Activated T-helper 17 cell treated with anti-CD3 and anti-CD28 coated beads, Interleukin-2, amount 50 U/mL, for 72 hours (primary cell): ENCODE measurements at places on chromosomes 5 and 9.

- ATAC-seq, result no peak
Observed at GRCh38 chr5:154103233-154103632, 64.5 kb downstream of the MFAP3 start.

- no peak for ATAC-seq
Observed at GRCh38 chr5:135657536-135658305, 78.9 kb upstream of the CXCL14 start.

DNA sequence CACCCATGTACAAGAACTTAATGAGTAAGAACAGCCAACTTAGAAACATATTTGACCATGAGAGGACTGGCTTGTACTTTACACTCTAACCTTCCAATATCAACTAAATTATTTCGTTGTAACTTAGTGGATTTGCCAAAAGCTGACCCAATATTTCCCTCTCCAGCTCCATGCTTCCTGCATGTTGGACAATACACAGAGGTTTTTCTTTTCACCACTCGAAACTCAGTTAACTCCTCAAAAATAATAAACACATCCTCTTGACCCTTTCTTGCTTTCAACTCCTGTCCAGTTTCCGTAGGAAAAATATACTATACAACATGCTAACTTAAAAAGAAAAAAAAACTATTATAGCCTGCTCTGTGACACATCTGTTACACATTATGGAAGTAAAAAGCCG is 188.9 kb downstream of the MPDZ start:
- no peak for ATAC-seq

DNA sequence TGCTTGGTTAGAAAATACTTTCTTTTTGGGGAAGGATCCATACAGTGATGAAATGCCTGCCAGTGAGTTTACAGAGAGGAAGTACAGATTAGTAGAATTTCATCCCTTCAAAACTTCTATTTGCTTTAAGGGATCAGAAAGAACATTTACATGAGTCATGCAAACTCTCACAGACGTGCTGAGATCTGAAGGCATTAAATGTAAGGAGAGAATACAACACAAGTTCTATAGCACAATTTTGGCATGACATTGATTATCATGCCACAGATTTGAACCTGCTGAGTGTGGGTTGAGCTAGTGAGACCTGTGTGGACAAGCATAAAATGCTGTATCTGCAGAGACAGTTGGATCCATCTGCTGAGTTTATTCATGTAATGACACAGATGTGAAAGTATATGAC is 613.6 kb upstream of the SEMA6A start:
- ATAC-seq, result no peak
